GM23248 (cell line): ENCODE measurements at places on chromosomes 3 and 15. TPM values are rescaled to one million over a fixed set of nuclear protein-coding genes. Genes with fewer than 3 reads are reported as not detected.

Gene SRPRB
- 82.5 and 110 TPM in 2 replicates for total RNA-seq

Gene CYP8B1
- total RNA-seq, result not detected in 2 replicates

Gene HDAC11
- total RNA-seq, result 8.7 and 12.2 TPM in 2 replicates

Gene CCDC54
- total RNA-seq, result not detected in 2 replicates

Gene PSTPIP1
- 0.38 TPM in 1 of 2 replicates, not detected in the other for total RNA-seq

Gene ANO10
- total RNA-seq, result 45.0 and 51.1 TPM in 2 replicates

Gene RTP3
- total RNA-seq, result not detected in 2 replicates

Gene CNTN6
- total RNA-seq, result not detected in 2 replicates

Gene SAMD7
- not detected in 2 replicates for total RNA-seq

Gene FBXO40
- total RNA-seq, result not detected in 2 replicates

Gene CSK
- 18.0 and 21.0 TPM in 2 replicates for total RNA-seq

GRCh38 chr3:11168881-11169805, 14.8 kb downstream of the HRH1 start:
- H3K4me1 ChIP-seq, result peaks cover 4% of the 10 kb centered on the region; the same call in 1 of the 2 replicates
- H3K27me3 ChIP-seq, result no peaks in the 10 kb centered on the region
- H3K4me3 ChIP-seq, result no peak overlapping the region
- no peak for DNase-seq

- no peak for DNase-seq
- H3K4me1 ChIP-seq, result peaks cover 11% of the 10 kb centered on the region; the same call in 1 of the 2 replicates
- peaks cover 51% of the 10 kb centered on the region for H3K27me3 ChIP-seq
- no peak overlapping the region for H3K4me3 ChIP-seq
Measured at GRCh38 chr3:168251371-168251770, 155.6 kb upstream of the GOLIM4 start.

GRCh38 chr15:96972201-96972600, 641.7 kb downstream of the NR2F2 start:
- no peaks in the 10 kb centered on the region for H3K36me3 ChIP-seq
- H3K4me3 ChIP-seq, result no peak overlapping the region
- H3K27ac ChIP-seq, result no peak overlapping the region
- DNase-seq, result no peak
- H3K27me3 ChIP-seq, result no peaks in the 10 kb centered on the region

DNA sequence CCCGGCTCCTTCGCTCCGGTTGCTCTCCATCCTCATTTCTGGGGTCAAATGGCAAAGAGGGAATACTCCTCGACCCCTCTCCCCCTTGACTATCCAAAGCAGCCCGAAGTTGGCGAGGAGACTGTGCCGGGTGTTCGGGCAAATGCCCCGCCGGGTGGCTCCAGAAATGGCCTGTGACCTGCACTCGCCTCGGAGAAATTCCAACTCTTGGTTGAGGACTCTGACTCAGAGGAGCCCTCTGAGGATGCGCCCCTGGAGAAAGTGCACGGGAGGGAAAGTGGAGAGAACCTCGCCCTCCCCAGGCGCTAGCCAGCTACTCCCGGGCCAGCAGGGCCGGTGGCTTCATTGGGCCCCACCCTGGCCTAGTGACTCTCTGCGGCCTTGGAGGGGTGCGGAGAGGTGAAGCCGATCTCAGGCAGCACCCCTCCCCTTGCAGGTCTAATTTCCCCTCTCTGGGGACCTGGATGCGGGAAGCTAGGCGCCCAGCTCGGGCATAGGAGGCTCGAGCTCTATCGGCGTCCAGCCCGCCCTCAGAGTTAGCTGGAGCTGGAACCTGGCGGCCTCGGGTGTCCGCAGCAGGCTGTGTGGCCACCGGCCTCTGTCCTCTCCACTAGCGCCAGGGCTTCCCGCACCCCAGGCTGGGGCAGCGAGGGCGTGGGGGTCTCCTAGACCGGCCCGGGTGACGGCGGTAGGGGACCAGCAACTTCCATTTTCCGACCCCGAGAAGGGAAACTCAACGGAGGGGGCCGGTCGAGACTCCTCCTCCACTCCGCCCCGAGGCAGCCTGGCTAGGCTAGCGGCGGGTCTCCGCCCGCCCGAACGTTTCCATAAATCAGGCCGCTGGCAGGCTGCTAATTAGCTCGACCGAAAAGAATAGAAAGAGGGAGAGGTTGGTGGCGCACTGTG, 29.4 kb downstream of the NR2F2 start:
- no peak overlapping the region for H3K27ac ChIP-seq
- DNase-seq, result peak; percentile 50
- peak overlapping the region; percentile 67 for H3K4me3 ChIP-seq
- peaks cover 13% of the 10 kb centered on the region; the same call in 1 of the 2 replicates for H3K4me1 ChIP-seq

DNA sequence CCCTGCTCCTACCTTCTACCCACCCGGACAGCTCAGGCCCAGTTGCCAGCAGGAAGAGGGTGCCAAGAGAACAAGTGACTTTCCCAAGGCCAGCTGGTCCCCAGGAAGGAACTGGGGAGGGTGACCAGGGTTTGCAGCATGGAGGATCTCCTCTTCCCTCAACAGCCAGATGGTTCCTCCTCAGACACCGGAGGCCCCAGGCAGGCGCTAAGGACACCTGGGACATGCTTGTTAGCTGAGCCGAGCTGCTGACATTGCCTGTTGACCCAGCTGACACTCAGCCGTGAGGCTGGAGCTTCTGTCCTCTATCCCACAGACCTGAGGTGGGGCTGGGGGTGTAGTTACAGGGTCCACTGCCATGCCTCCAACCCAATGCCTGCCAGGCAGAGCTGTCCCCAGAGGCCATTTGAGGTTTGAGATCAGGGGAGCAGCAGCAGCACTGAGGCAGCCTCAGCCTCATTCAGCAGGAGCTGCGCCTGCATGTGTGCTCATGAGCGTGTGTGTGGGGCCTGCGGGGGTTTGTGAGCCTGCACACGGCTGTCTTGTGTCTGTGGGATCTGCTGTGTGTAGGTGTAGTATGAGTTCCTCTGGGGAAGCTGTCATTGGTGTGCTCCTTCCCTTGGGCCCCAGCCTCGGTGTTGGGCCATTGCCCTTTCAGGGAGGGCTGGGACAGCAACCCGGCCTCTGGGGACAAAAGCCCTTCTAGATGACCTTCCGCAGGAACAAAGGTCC, 7.1 kb downstream of the CPLX3 start:
- DNase-seq, result no peak
- no peak overlapping the region for H3K27ac ChIP-seq
- no peaks in the 10 kb centered on the region for H3K27me3 ChIP-seq
- no peaks in the 10 kb centered on the region for H3K36me3 ChIP-seq

DNA sequence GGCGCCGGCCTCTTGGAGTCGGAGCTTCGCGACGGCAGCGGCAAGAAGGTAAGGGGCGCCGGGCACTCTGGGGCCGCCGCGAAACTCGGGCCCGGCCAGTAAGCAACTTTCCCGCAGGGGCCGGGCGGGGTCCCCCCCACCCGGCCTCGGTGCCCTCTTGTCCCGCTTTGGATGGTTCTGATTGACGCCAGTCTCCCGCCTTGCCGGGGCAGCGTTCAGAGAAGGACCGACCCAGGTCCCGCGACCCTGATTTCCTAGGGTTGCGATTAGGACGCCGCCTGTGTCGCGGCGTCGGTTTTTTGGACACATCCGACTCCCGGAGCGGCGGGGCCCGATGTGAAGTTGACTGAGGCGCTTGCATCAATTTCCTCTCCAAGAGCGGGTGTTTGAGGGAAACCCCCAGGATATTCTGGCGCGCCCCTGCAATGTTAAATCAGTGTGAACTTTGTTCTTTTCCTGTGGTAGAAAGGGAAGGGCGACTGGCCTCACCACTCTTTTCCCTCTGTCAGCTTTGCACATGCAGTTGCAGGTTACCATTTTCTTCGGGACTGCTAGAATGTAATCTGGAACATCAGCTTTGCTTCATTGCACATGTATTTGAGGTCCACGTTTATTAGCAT, 755 bp downstream of the PDE8A start:
- H3K36me3 ChIP-seq, result no peaks in the 10 kb centered on the region
- H3K27me3 ChIP-seq, result no peaks in the 10 kb centered on the region
- H3K4me1 ChIP-seq, result peaks cover 10% of the 10 kb centered on the region
- DNase-seq, result peak; percentile 65
- H3K27ac ChIP-seq, result peak overlapping the region; percentile 89

- peaks cover 22% of the 10 kb centered on the region; the same call in 1 of the 2 replicates for H3K36me3 ChIP-seq
- no peak for DNase-seq
- no peak overlapping the region for H3K4me3 ChIP-seq
- no peaks in the 10 kb centered on the region for H3K27me3 ChIP-seq
Measured at GRCh38 chr15:28255965-28256364, 66.0 kb downstream of the HERC2 start.

GRCh38 chr3:129705274-129705673, 98.8 kb upstream of the PLXND1 start:
- H3K36me3 ChIP-seq, result no peaks in the 10 kb centered on the region
- no peak for DNase-seq
- no peaks in the 10 kb centered on the region for H3K27me3 ChIP-seq
- peaks cover 27% of the 10 kb centered on the region for H3K4me1 ChIP-seq
- no peak overlapping the region for H3K27ac ChIP-seq

DNA sequence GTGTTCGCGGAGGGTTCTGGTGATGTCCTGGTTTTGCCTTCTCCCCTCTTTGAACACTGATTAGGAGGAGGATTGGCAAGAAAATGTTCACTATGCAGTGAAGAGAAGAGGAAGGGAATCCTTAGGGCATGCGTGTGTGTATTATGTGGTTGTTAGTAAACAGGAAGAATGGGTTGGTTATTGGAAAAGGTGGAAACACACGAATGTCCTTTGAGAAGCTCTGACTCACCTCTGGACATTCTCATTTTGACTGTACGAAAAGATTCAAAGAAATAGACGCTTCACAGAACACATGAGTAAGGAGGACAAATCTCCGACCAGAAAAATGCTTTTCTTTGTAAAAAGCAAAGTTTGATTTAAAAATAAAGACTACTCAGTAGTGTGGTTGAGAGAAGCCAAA, 188.8 kb upstream of the PRICKLE2 start:
- H3K27me3 ChIP-seq, result no peaks in the 10 kb centered on the region
- H3K27ac ChIP-seq, result no peak overlapping the region
- H3K36me3 ChIP-seq, result no peaks in the 10 kb centered on the region
- DNase-seq, result no peak

GRCh38 chr3:127902486-127902885, 12.5 kb upstream of the KBTBD12 start:
- peaks cover 22% of the 10 kb centered on the region for H3K27me3 ChIP-seq
- no peaks in the 10 kb centered on the region for H3K4me1 ChIP-seq
- H3K4me3 ChIP-seq, result no peak overlapping the region

GRCh38 chr3:99499235-99500158, 138.9 kb upstream of the COL8A1 start:
- H3K27ac ChIP-seq, result no peak overlapping the region
- DNase-seq, result peak; percentile 75
- no peaks in the 10 kb centered on the region for H3K27me3 ChIP-seq
- H3K4me3 ChIP-seq, result no peak overlapping the region

- peaks cover 25% of the 10 kb centered on the region; the same call in 1 of the 2 replicates for H3K36me3 ChIP-seq
- H3K27me3 ChIP-seq, result no peaks in the 10 kb centered on the region
- no peaks in the 10 kb centered on the region for H3K4me1 ChIP-seq
- H3K4me3 ChIP-seq, result no peak overlapping the region
- no peak overlapping the region for H3K27ac ChIP-seq
Measured at GRCh38 chr3:138165061-138165460, 9.7 kb downstream of the DBR1 start.

GRCh38 chr15:89018207-89018606, 70.0 kb upstream of the ABHD2 start:
- H3K27ac ChIP-seq, result peak overlapping the region; percentile 77
- H3K36me3 ChIP-seq, result no peaks in the 10 kb centered on the region
- peak overlapping the region; percentile 55 for H3K4me3 ChIP-seq
- peaks cover 45% of the 10 kb centered on the region for H3K4me1 ChIP-seq
- peak; percentile 66 for DNase-seq
- H3K27me3 ChIP-seq, result no peaks in the 10 kb centered on the region

DNA sequence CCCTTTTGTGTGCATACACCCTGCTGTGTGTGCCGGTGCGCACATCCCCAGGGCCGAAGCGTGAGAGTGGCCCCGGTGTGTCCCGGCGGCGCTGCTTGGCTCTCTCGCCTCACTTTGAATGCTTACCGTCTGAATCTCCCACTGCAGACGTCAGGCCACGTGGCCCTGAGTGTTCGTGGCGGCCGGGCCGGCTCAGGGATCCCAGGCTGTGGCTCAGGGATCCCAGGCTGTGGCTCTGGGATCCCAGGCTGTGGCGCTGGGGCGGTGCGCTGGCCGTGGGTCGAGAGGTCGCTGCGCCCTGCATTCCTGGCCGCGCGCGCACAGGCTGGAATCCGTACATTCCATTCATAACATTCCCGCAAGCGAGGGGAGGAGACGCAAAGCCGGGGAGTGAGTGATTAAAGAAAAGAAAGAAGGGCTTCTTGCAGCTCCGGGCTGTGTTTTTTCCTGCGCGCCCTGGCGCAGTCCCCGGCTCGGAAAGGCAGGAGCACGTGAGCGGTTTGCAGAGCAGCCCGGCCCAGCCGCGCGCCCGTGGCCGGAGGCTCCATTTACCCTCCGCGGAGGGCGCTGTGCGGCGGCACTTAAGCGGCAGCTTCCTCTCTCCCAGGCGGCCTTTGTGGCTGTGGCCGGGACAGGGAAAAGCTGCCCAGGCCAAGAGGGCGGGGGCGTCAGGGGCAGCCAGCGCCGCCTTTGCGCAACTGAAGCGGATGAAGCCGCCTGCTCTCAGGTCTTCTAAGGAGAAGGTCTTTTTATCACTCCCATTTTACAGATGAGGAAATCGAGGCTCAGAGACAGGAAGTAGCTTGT, 87.0 kb upstream of the ALDH1L1 start:
- DNase-seq, result peak; percentile 90
- peak overlapping the region; percentile 78 for H3K27ac ChIP-seq
- no peaks in the 10 kb centered on the region for H3K36me3 ChIP-seq
- peak overlapping the region; percentile 63 for H3K4me3 ChIP-seq
- peaks cover 13% of the 10 kb centered on the region for H3K4me1 ChIP-seq
- H3K27me3 ChIP-seq, result no peaks in the 10 kb centered on the region

DNA sequence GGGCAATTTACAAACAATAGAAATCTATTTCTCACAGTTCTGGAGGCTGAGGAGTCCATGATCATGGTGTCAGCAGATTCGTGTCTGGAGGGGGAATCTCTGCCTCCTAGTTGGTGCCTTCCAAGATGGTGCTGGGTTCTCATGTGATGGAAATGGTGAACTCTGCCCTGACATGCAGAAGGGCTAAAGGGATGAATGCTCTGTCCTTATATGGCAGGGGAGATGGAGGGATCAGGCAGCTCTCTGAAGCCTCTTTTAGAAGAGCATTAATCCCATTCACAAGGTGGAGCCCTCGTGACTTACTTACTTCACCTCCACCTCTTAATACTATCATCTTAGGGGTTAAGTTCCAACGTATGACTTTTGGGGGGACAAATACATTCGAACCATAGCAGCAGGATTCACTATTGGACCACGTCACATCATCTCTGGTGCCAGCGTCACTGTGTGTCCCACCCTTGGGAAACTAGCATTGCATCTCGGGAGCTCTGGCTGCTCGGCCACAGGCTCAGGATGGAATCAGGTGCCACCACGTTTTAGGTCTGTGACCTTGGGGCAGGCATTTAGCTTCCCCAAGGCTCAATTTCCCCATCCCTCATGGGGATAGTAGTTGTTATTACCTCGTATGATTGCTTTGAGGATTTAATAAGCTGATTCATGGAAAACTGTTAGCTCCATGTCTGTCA, 53.0 kb downstream of the SV2B start:
- no peaks in the 10 kb centered on the region for H3K27me3 ChIP-seq
- DNase-seq, result no peak
- no peaks in the 10 kb centered on the region for H3K4me1 ChIP-seq
- no peak overlapping the region for H3K27ac ChIP-seq
- H3K36me3 ChIP-seq, result no peaks in the 10 kb centered on the region
- H3K4me3 ChIP-seq, result no peak overlapping the region
